Stimulated activated CD8-positive, alpha-beta memory T cell treated with anti-CD3 and anti-CD28 coated beads, Interleukin-4, amount 100 ng/mL, for 4 hours (primary cell): ENCODE measurements at places on chromosomes 11 and 22.

- DNase-seq, result no peak
Measured at GRCh38 chr11:116344601-116345000, 428.2 kb downstream of the BUD13 start.

- DNase-seq, result no peak
Measured at GRCh38 chr11:106086850-106087249, 9.4 kb downstream of the AASDHPPT start.

- DNase-seq, result no peak
Measured at GRCh38 chr11:2195756-2196088, 24.1 kb upstream of the TH start.

GRCh38 chr11:34124885-34125668 is 19.6 kb downstream of the NAT10 start:
- no peak for DNase-seq

DNA sequence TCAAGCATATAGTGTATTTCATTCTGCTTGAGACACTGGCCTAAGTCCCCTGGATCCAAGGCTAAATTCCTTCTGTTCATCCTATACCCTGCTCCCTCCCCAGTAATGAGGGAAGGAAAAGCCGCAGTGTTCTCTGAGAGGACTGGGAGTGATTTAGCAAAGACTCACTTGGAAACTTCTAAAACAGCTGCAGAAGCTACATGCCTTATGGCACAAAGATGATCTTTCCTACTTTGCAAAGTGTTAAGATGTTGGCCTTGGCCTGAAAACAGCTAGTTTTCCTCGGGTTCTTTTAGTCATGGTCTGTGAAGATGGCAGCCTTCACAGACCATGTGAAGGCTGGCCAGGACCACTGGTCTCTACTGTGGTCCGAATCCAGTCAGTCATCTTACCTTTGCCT is 65.7 kb downstream of the ABTB2 start:
- no peak for DNase-seq

GRCh38 chr22:50530580-50530876 is 716 bp upstream of the TYMP start:
- no peak for DNase-seq

GRCh38 chr11:95877291-95877690 is 46.6 kb downstream of the MTMR2 start:
- DNase-seq, result no peak

GRCh38 chr11:19597206-19597605 is 115.4 kb upstream of the NAV2 start:
- no peak for DNase-seq

GRCh38 chr11:17275400-17276235 is 921 bp upstream of the NUCB2 start:
- DNase-seq, result no peak

DNA sequence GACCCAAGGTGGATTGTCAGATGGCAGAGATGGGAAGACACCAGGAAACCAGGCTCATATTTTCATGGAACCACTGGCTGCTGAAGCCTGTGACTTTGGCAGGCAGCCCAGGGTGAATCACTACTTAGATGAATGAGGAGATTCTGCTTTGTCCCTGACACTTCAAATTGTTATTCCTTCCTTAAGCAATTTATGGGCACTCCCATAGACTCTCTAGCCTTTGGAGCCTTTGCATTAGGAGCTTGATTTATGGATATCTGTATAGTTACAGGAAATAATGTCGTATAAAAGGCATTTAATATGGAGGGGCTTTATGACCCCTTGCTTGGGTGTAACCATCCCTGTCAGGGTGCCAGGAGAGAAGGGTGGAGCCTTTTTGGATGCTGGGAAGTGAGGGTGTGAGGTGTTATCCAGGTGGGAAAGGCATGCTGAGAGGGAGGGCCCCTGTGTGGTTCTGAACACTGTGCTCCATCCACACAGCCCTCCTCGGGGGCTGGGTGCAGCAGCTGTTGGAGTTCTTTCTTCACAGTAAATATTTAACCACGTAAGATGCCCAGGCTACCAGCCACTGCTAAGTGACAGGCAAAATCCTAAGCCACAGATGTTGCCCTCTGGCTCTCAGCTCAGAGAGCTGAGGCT is 35.3 kb downstream of the IL18 start:
- DNase-seq, result no peak

DNA sequence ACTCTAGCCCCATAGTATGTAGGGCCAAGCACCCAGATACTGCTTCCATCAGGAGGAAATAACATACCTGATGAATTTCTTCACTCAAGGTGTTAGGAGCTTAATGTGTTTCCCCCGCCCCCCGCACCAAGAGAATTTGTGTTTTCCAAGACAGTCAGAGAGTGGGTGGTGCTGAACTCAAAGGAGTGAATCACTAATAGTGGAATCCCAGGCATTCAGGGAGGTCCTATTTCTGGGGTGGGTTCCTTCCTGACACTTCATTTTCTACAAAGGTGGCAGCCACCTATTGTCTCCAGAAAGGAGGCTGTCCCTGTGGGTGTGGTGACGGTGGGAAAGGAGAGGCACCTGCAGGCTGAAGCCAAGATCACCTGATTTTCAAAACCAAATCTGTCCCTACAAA is 50.8 kb upstream of the ELF5 start:
- no peak for DNase-seq

- no peak for DNase-seq
Measured at GRCh38 chr11:87779276-87780067, 395.8 kb downstream of the RAB38 start.

GRCh38 chr11:90344546-90344945 is 121.7 kb upstream of the CHORDC1 start:
- DNase-seq, result no peak

DNA sequence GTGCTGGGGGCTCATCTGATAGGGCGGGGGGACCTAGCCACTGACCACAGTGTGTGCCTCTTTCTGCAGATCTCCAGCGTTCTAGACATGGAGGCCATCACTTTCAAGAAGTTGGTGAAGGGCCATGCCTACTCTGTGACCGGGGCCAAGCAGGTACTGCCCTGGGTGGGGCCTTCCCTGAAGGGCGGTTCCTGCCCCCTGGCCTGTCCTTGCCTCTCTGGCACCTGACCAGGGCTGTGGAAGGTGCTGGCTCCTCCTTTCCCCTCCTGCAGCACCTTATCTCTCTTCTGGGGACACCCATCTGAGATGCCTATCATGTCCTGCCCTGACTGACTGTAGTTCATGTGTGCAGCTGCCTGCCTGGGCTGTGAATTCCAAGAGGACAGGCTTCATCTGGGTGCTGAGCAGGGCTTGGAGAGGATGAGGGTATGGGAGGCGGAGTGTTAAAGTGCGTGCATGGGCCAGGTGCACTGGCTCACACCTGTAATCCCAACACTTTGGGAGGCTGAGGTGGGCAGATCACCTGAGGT is 5.5 kb downstream of the CAPN1 start:
- DNase-seq, result no peak

GRCh38 chr11:27571154-27571810 is 64.7 kb upstream of the LIN7C start:
- no peak for DNase-seq
